ELR (cell line): ENCODE measurements at places on chromosomes 7 and 10.

GRCh38 chr10:68043030-68043429 is 32.1 kb downstream of the HERC4 start:
- DNase-seq = peak; percentile 69

- peak; percentile 64 for DNase-seq
Observed at GRCh38 chr10:88735661-88736060, 24.2 kb upstream of the LIPN start.

- DNase-seq = no peak
Observed at GRCh38 chr7:21675255-21675654, 132.4 kb downstream of the DNAH11 start.

GRCh38 chr7:158239290-158239981 is 348.2 kb downstream of the PTPRN2 start:
- no peak for DNase-seq

DNA sequence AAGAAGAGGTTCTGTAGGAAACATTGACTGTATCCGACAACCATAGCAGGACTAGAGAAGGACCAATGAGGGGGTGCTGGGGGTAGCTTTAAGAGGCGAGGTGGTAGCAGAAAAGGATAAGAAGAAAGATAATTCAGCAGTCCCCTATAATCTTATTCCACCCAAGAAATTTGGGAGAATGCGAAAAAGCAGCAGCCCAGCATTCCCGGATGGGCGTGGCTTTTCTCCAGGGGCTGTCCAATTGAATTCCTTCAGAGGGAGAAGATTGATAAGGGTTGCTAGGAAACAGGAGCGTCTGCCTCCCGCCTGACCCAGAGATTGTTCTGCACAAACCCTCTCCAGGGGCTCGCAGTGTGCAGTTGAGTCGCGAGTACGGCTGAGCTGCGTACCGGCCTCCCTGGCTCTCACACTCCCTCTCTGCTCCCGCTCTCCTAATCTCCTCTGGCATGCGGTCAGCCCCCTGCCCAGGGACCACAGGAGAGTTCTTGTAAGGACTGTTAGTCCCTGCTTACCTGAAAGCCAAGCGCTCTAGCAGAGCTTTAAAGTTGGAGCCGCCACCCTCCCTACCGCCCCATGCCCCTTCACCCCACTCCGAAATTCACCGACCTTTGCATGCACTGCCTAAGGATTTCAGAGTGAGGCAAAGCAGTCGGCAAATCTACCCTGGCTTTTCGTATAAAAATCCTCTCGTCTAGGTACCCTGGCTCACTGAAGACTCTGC is at the start of gene GRM3:
GRM3 (plus strand) TSS at position 349 of the 721 bp plus-strand sequence. CDS start 121,237 bp downstream, outside the sequence.
- no peak for DNase-seq

- DNase-seq = no peak
Observed at GRCh38 chr10:78643513-78643912, 425.3 kb upstream of the ZMIZ1 start.

DNA sequence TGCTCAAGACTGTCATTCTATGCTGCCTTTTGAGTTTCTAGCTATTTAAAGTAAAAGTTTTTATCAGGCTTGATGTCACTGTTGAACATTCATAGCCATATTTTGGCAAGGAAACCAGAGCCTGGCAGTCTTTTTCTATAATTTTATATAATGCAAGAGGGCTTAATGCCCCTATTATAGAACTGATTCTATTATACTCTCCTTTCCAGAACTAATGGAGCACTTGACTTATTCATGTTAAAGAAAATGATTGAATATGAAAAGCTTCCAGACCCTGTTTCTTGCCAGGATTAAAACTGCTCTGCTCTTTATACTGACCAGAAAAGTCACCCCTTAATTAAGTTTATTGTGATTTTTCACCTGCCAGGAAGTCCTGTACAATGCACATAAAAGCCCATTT is 337.6 kb upstream of the CHRM2 start:
- DNase-seq = no peak

- DNase-seq = no peak
Observed at GRCh38 chr10:4307910-4308309, 518.1 kb upstream of the AKR1E2 start.

GRCh38 chr10:124653811-124654651 is 90.1 kb downstream of the FAM53B start:
- DNase-seq = no peak

DNA sequence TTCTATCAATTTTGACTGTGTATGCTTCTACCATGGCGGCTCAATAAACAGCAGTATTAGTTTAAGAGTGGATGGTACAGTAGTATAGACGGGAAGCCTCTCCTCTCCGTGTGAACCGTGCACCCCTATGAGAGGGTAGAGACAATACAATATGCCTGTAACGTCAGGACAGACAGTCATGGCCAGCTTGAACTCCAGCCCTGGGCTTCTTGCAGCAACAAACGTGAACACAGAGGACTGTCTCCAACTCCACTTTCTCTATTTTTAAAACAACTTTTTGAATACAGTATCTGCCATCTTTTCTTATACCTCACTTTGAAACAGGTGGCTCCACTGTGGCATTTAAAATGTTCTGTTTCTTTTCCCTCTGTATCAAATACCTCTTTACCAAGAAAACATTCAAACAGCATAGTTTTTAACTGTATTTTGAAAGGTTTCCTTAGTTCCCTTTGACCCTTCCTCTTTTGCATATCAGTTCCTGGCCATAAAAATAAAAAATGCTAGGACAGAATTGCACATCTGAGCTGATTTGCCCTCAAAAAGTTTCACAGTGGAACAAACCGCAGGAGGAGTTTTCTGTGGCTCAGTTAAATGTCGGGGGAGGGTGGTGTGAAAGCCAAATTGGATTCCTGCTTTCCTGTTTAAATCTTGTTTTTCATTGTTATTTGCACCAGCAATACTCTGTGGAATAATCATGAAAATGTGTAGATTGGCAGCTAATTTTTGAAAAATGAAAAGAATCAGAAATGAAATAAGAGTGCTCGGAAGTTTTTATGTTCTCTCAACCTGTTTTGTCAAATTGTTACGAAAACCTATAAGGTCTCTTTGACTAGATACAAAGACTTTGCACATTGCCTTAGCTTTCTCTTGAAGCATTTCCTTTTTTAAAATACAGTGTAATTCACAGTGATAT is 8.0 kb downstream of the IKZF1 start:
- DNase-seq = no peak

GRCh38 chr7:153320005-153320404 is 560.5 kb downstream of the ACTR3B start:
- no peak for DNase-seq

DNA sequence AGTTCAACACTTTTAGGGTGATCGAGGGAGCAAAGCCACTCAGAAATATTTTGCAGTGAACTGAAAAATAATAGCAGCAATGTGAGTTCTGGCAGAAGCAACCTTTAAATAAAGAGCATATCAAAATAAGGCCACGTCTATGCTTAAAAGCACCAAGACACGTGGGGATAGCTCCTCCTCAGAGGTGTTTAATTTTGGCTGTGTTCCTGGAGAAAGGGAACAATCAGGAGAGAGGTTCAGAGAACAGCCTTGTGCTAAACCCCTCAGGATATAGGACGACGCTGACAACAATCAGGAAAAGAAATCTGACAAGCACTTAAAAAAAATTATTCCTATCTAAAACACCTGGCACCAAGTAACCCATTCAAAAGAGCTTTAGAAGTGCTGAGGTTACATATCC is 471.9 kb upstream of the CELF2 start:
- no peak for DNase-seq

GRCh38 chr7:128030263-128030653 is 979 bp downstream of the LRRC4 start:
- no peak for DNase-seq

GRCh38 chr7:30973791-30974604 is 10.2 kb downstream of the GHRHR start:
- no peak for DNase-seq

GRCh38 chr7:45609180-45609579 is 35.0 kb downstream of the ADCY1 start:
- DNase-seq = no peak
